ENCODE measurements at places on chromosomes 2 and 18. TPM values are rescaled to one million over a fixed set of nuclear protein-coding genes. Genes with fewer than 3 reads are reported as not detected.

DNA sequence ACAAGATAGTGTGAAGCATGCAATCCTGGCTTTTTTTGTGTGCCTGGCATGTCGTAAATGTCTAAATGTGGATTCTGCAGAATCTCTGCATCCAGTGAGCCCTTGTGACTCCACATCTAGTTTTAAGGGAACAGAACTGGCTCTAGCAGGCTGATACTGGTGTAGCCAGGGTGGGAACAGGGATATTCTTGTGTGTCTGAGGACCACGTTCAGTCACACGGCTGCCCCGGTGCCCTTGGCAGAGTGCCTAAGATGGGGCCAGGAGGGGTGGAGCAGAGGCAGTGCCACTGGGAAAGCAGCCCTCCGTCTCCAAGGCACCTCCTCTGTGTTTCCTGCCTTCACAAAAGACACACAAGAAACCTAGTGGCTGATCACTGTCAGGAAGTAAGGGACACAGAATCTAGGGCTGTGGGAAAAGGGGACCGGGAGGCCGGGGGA lies 91.5 kb upstream of the PARD3B start:
- DNase-seq, result no peak

- no peak for DNase-seq
These were observed 168.9 kb downstream of the DLGAP1 start for GRCh38 chr18:4286256-4286655.

GRCh38 chr2:26989156-26989555 lies 18.7 kb downstream of the MAPRE3 start:
- no peak for DNase-seq

DNA sequence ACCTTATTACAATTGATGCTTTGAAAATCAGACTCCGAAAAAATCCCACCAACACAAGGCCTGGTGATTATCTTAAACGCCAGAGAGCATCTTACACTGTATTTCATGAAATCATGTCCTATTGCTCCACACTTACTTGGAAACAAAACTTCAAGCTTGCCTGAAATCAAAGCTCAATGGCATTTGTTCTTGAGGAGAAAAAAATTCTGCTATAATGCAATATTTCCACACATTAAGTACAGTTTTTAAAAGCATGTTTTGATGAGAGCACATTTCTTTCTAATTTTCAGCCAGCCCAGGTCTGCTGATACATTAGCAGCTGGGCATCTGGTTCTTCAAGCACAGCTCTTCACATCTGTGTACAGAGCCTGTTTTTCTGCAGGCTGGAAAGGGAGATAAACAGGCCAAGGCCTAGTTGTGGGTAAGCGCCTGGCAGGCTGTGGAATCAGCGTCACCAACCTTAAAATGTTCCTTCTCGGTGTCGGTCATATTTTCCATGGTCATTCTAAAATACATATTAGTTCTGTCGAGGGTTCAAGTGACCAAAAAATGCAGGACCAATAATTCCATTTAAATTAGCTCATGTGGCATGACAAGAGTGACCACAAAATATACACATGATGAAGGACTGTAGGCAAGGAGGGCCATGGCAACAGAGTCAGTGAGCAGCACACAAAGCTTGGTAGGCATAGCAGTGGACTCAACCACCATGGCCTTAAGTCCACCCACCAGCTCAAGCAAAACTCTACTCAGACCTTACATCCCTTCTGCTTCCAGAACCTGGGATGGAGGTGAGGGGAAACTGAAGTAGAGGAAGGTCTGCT lies 20.9 kb downstream of the SLC8A1 start:
- no peak for DNase-seq

DNA sequence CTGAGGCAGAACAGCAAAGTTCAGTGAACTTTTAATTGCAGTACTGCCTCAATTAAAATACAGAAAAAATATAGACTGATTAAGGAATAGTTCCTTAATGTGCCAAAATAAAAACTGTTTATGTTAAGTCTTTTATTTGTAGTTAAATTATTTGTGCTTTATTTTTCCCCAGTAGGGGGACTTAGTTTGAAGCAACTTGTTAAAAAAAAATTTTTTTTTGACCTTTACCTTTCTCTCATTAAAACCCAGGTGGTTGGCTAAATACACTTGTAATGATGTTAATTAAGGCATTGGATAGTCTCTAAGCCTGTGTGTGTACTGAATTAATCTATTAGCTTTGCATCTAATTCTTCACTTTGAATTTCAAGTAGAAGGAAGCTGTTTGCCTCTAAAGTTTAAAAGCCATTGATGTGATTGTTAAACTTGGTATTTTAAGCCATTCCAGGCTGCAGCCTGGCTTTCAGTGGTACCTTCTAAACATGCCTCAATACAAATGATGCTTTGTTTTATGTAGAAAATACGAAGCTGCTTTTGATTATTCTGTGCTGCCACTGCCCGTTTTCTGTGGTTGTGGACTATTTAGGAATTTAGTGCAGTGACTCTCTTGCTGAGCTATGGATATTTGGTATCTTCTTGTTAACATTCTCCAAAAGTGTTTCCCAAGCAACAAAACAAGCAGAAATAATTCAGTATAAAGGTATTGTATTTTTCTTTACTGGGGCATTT lies 102.9 kb downstream of the TANC1 start:
- DNase-seq, result no peak

DNA sequence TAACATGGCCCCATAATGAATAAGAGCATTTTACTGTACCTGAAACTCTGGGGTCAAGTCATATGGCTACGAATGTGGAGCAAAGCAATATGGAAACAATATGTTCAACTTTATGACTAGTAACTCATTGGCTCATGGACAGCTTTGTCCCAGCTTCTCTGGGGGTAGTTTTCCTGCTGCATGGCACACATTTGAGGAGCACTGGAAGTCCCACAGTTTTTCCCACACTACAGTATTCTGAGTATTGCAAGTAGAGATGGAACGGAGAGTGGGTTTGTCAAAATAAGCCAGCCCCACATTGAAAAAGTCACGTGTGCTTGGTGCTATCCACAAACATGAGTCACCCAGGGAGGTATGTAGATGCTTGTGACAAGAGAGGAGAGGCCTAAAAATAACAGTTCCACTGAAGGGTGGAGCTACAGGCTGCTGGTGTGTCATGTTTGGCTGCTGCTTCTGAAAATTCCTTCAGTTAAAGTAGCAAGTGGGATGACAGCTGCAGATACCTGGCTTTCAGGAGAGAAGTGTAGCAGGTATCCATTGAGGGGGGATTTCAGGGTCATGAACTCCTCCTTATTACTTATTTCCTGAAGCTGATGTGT lies 48.2 kb upstream of the CTAGE1 start:
- no peak for DNase-seq

DNA sequence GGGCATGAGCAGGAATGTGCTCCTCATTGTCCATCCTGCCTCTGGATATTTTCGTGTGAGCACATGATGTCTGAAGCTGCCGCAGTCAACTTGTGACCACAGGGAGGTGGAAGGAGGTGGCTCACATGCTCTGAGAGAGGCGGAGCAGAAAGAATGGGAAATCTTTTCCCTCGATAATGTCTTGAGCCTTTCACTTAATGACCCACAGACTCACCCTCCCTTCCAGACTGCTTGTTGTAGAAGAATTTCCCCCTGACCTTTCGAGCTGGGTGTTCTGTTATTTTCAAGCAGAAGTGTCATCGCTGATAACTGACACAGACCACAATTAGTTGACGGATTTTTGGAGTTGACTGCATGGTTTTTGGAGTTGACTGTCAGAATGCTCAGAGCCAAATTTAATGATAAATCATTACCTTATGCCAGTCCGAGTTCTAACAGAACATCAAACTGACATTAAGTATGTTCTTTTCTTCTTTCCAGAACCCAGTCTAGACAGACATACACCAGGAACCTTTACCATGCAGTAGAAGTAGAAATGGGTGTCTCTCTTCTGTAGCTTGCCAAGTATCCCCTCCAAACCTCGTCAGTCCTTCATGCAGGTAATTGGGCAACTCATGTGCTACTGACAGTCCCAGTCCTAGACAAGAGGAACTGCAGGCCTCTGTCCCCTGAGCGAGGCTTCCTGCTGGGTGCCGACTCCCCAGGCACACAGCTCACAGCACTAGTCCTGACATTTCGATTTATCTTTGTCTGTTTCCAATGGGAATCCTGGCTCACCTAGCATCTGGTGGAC lies 29.4 kb upstream of the RTTN start:
- no peak for DNase-seq

DNA sequence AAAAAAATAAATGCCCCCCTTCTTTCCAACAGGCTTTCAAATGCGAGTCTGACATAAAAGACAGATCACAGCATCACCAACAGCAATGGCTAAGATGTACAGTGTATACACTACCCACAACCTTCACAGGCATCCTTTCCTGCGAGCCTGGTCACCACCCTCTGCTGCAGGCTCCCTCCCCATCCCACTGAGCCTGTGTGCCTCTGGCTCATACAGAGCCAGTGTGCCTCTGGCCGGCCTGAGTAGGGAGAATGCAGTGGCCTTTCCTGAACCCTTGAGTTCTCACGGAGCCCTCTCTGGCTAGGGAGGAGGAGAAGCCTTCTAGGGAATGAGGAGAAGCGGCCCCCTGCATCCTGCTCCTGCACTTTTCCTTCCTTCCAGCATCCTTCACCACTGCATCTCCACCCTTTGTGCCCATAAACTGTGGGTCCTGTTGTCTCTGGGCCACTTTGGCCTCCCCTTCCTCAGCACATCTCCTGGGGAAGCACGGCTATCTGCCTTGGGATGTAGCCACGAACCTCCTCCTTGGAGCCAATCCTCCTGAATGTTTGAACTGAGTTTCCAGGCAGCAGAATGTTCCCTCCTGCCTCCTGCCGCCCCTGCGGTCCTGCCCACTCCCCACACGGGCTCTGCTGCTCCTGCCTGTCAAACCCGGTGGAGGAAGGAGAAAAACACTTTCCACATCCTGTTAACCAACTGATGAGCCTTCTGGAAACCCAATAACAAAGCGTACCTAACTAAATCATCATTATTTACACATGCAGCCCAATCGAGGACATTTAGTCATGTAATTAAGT lies 22.5 kb downstream of the GYPC start:
- no peak for DNase-seq

- no peak for DNase-seq
These were observed 598.1 kb downstream of the RNF144A start for GRCh38 chr2:7515327-7515726.

DNA sequence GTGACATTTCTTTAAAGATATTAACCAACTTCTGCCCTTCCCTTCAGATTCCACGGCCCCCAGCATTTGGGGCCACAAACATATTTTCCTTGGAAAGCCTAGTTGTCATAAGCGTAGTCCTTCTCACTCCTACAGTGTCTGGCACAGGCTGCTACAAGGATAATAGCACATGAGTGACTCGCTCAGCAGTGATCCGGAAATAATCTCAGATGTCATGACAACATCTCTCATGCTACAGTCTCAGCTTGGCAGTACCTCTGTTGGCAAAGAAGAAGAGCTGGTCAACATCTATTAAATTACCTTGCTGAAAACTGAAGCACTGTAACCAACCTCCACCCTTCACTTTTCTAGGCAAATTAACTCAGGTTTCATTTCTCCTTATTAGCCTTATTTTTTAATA lies 351.7 kb downstream of the RAD51AP2 start:
- DNase-seq, result no peak

DNA sequence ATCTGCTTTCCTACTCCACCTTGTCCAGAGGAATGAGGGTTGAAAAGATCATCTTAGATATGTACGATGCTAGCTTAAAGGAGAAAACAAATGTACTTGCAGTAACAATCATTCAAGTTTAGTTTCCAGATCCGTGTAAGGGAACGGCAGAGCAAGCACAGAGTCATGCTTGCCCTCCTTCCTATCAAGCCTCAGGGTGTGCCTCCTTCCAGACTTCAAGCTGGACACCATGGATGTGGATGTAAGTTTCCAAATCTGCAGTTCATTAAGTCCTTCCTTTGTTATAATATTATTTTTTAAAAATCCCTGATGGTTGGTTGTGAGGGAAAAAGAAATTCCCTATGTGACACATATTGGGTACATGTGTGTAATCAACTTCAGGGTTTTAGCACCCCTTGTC lies 238.9 kb upstream of the NT5C1B start:
- no peak for DNase-seq

DNA sequence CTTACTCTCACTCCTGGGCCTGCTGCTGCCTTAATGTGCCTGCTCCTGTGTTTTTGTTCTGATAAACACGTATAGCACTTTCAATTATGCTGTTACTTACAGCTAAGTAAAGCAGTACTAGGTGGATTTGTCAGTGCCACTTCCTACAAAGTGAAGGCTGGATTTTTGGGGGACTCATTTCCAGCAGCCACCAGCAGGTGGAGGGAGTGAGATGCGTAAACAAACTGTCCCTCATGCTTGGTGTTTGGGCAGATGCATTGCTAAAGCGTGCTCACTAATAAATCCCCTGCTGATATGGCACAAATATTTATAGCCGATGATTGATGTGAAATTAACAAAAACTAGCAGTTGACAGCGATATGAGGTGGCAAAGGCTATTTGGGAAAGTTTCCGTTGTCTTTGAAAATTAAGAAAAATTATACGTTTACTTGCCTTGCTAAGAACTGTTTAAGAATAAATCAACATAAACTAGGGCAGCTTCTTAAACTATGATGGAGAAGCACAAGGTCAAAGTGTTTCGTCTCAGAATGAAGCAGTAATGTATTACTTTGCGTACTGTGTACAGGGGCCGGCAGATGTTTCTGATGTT lies 101.7 kb downstream of the AGAP1 start:
- DNase-seq, result no peak

- DNase-seq, result no peak
These were observed 777.5 kb upstream of the ID2 start for GRCh38 chr2:7904319-7904718.

GRCh38 chr2:165074323-165074722 lies 119.0 kb upstream of the SLC38A11 start:
- DNase-seq, result no peak

DNA sequence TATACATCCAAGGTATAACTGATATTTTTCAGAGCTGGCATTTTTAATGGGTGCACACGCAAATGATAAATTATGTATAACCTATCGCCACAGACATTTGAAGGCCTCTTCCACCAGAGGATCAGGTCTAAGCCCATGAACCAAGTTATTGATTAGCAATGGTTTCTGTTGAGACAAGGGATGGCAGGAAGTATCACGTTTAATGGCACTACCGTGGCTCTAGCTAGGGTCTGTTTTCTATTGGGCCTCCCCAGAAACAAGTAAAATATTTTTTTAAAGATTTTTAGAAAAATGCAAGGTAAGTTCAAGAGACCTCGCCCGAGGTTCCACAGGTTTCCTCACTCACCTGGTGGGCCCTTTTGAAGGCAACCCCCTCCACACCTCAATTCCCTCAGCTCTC lies 667 bp downstream of the GFPT1 start:
- no peak for DNase-seq

GRCh38 chr18:56327191-56327885 lies 311.1 kb downstream of the TXNL1 start:
- DNase-seq, result no peak

- DNase-seq, result no peak
These were observed 820.8 kb downstream of the TDRD15 start for GRCh38 chr2:21944536-21944935.

Gene RGPD8
- 10.6 TPM for total RNA-seq

Gene WNT6
- 0.46 TPM for total RNA-seq

Gene SERPINB10
- not detected for total RNA-seq

Gene TPGS2
- total RNA-seq, result 28.4 TPM

Gene SERPINB12
- total RNA-seq, result not detected

Gene IL1B
- 0.48 TPM for total RNA-seq

Gene STARD6
- total RNA-seq, result not detected

Gene NAT8
- not detected for total RNA-seq

Gene RAX
- not detected for total RNA-seq

Gene GALNT14
- total RNA-seq, result 0.48 TPM
